CD4-positive, alpha-beta T cell treated with Interleukin-4 for 1 hour (primary cell): ENCODE measurements at places on chromosomes 13 and 19.

GRCh38 chr19:31214086-31214485 is 135.2 kb downstream of the TSHZ3 start:
- DNase-seq, result peak; percentile 87

DNA sequence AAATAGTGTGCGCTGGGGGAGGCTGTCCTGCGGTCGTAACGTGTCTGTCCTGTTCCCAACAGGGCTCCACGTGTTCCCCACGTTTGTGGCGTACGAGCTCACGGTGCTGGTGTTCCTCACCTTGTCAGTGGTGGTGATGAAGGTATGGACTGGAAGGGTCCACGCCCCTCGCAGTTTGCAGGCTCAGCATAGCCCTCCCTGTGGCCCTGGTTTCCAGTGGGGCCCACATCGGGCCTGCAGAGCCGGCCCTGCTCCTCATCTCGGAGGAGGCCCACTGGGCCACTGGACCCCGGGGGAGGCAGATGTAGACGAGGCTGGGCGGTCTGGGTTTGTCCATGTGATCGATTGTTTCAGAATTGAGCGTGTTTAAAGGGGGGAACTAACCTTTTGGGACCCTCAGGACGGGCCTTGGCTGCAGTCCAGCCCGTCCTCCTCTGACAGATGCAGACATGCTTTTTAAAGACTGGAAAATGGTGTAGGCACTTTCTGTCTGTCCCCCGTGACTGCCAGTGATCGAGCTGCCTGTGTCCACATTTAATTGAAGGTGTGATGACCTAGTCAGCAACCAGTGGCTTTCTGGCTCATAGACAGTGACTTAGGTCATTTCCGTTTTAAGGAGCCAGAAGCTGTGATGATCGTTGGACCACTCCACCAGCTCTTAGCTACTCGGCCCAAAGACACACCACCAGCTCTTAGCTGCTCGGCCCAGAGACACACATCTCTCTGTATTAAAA is 37.1 kb upstream of the TFDP1 start:
- DNase-seq, result no peak

DNA sequence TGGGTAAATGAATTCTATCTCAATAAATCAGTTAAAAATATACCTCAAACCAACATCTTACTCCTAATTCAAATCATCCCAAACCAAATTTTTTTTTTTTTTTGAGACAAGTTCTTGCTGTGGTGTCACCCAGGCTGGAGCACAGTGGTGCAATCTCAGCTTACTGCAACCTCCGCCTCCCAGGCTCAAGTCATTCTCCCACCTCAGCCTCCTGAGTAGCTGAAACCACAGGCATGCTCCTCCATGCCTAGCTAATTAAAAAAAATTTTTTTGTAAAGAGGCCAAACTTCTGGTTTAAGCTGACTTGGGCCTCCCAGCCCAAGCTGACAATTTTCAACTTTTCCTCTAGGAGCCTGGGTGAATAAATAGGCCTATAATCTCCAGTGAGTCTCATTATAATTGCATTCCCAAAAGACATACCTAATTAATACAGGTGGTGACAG is 22.1 kb upstream of the OLFM2 start:
- no peak for DNase-seq

- DNase-seq, result no peak
Observed at GRCh38 chr19:13315495-13315894, 165.3 kb downstream of the IER2 start.

DNA sequence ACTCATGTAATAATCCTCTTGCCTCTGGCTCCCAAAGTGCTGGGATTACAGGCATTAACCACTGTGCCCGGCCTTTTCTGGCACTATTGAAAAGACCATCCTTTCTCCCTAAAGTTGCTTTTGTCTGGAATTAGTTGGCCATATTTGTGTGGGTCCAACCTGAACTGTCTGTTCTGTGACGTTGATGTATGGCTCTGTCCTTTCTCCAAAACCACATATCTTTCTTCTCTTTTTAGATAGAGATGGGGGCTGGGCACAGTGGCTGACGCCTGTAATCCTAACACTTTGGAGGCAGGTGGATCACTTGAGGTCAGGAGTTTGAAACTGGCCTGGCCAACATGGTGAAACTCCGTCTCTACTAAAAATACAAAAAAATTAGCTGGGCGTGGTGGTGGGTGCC is 17.9 kb downstream of the DNM2 start:
- no peak for DNase-seq

GRCh38 chr13:36431204-36432105 is 840 bp upstream of the CCNA1 start:
- no peak for DNase-seq

DNA sequence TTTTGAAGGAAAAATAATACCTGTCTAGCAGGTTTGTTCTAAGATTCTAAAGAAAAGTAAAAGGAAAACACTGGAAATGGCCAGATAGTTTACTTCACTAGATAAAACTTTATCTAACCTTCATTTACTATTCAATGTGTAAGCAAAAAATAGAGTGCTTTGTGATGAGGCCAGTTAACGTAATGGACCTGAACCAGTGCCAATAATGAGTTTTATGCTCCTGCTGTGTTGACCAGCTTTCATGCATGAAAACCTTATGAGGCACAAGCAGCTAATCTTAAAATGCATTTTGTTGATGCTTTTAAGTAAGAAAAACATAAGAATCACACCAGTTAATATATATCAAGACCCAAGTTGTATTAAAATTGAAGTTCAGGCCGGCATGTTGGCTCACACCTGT is 617.2 kb upstream of the GPC6 start:
- DNase-seq, result no peak

- DNase-seq, result no peak
Observed at GRCh38 chr13:49927755-49928154, 8.4 kb downstream of the SPRYD7 start.

- peak; percentile 48 for DNase-seq
Observed at GRCh38 chr19:54481326-54481930, 8.3 kb upstream of the CDC42EP5 start.

DNA sequence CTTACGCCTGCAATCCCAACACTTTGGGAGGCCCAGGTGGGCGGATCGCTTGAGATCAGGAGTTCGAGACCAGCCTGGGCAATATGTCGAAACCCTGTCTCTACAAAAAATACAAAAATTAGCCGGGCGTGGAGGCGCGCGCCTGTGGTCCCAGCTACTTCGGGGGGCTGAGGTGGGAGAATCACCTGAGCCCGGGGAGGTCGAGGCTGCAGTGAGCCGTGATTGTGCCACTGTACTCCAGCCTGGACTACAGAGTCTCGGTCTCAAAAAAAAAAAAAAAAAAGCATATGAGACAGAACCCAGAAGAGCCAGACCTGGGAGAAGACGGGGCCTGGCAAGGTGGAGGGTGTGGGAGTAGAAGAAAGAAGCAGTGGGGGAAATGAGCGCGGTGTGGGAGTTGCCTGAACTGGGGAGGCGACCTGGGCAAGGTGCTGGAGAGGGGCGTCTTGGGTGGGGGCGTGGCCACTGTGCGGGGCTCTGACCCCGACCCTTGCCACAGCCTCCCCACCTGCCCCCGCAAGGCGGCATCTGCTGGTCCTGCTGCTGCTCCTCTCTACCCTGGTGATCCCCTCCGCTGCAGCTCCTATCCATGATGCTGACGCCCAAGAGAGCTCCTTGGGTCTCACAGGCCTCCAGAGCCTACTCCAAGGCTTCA is 533 bp downstream of the DKKL1 start:
- no peak for DNase-seq

DNA sequence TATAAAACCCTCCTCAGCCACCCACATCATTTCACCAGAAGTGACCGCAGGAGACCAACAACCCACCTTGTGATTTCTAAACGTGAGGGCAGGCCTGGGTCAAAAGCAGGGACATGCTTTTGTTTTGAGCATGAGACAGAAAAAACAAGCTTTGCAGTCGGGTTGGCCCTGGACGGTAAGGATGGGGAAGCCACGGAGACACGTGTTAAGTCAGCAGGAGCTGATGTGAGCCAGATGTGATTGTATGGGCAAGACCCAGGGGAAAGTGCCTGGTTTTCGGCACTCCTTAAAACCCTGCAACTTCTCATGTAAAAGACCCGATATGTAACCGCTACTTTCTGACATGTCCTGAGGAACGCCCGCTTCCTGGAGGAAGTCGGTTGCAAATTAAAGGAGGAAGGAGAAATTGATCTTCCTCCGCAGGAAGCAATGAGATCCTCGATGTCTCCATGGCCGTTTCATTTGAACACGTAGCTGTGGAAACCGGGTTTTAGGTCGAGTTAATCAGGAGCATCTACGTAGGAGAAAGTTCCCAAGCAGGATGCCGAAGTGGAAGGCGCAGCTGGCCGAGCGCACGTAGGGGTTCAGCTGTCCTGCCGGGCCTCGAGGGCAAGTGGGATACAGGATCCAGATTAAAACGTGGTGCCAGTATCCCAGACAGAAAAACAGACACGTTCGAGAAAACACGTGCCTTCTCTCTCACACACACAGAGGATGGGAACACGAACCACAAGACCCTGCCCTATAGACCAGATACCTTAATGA is 40.5 kb upstream of the POMP start:
- DNase-seq, result no peak

DNA sequence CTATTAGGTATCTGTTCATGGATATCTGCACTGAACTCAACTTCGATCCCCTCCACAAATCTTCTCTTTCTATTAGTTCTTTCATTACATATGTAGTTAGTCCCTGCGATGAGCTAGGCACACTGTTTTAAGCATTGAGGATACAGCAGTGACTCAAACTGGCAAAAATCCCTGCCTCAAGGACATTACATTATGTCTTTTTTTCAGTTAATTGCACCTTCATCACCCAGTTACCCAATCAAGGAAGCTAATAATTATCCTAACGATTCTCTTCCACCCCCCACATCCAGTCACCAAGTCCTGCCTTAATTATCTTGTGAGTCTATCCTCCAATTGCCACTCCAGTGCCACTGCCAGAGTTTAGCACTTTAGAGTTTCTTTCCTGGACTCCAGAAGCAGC is 89.3 kb downstream of the C13orf42 start:
- DNase-seq, result no peak

DNA sequence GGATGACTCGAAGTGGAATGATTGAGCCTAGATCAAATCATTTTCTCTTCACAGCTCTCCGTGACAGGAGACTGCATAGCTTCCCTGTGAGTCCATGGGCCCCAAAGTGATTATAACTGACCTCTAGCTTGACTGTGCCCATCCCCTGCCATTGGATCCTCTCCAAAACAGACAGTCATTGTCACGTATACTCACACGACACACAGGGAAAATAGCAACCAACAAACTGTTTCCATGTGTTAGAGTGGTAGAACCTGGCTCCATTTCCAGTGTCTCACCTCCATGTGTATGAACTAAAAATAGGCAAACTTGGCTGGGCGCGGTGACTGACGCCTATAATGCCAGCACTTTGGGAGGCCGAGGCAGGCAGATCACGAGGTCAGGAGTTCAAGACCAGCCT is 48.8 kb upstream of the NPAS1 start:
- no peak for DNase-seq

DNA sequence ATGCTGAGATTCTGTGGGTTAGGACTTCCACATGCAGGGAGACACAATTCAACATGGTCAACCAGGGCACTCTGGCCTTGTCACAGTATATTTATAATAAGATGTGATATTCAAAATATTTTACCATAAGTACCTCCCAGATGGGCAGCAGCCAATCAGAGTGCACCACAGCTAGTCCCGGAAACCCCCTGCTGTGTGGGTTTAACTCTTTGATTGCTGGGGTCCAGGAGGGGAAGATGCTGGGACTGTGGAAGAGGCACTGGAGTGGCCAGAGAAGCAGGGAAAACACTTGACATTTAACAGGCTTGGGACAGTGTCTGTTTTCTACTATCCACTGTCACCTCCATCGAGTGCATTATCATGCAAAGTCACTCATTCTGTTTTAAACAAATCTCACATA is 99.0 kb downstream of the MBNL2 start:
- no peak for DNase-seq

GRCh38 chr13:101242720-101243119 is 173.6 kb downstream of the NALCN start:
- DNase-seq, result no peak

- DNase-seq, result no peak
Observed at GRCh38 chr13:105127732-105128131, 1407.7 kb downstream of the EFNB2 start.

GRCh38 chr13:67353941-67354340 is 123.8 kb upstream of the PCDH9 start:
- no peak for DNase-seq

DNA sequence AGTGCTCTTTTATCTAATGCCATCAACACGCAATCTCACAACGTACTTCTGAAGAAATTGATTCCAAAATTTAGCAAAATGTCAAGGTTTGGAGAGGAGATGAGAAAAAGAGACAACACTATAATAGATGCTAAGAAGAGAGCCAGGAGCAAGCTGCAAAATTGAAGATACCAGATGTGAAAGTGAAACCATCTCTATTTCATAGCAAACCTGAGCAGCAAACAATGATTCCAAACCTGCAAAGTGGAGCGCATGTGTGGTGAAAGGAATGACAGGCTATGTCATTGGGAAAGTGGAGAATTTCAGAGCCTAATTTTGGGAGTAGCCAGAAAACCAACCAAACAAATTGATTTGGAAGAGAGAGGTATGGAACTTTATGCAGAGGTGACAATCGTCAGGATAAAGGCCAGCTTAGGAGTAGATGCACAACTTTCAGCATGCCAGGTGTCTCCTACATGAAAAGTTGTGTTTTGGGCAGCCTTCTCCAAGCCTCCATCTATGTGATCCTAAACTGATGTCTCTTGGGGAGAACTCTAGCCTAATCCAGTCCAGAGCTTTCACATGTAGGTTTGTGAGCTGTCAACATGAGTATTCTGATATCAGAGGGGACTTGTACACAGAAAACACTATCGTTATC is 158.4 kb upstream of the FNDC3A start:
- peak; percentile 31 for DNase-seq

DNA sequence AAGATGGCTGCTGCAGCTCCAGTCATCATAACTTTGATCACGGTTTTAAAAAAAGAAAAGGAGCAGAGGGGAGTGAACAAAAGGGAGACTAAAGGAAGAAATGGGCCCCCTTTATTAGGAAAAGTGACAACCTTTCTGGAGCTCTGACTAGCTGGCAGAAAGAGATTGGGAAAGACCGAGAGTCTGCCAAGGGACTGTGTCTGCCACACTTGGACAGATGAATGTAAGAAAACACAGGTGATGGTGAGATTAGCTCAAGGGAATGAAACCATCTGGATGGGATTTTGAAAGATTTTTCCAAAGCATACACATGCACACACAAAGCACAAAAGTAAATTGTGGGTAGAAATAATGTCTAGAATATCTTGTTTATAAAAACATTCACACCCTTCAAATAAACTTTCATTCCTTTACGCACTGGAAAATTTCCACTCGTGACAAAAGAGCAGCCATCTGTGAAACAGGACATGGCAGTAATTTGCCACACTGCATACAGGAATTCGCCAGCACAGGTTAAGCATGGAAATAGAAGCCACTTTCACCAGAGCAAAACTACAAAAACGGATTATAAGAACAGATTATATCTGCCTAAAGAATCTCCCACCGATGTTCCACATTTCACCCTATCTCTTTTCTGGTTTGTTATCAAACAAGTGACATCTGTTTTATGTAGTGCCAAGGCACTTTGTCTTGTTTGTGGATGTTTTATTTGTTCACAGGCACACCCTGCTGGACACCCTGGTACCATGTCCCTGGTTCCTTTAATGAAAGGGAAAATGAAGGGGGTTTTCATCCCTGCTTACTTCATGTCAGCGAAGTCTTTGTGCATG is 819.5 kb downstream of the DIAPH3 start:
- no peak for DNase-seq

- DNase-seq, result no peak
Observed at GRCh38 chr13:48431431-48431830, 18.5 kb upstream of the LPAR6 start.
